Progenitor cell of endocrine pancreas (in vitro differentiated cells): ENCODE measurements at places on chromosomes 3 and 15.

GRCh38 chr3:11170052-11170770, 15.9 kb downstream of the HRH1 start:
- no peak for DNase-seq

- no peak for DNase-seq
Observed at GRCh38 chr15:38053205-38053604, 118.8 kb downstream of the TMCO5A start.

DNA sequence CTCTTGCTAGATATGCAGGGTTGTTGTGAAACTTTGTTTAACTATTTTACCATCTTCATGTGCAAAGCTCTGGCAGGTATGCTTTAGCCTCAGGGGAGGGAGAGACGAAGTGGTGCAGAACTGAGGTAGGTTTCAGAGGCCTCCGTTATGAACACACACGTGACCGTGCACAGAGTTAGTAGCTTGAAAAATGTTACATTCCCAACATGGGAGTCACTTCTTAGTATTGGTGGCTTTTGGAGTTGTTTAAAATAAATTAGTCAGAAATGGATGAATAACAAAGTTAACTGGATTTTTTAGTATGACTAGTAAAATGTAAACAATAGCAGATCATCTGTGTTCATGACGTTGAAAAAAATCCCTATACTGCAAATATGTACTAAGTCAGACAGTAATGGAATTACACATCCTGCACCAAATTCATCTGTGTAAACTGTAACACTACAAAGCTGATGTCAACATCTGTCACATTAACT, 279.6 kb downstream of the KLF13 start:
- no peak for DNase-seq

GRCh38 chr3:197001972-197002700, 27.5 kb downstream of the MELTF start:
- no peak for DNase-seq

DNA sequence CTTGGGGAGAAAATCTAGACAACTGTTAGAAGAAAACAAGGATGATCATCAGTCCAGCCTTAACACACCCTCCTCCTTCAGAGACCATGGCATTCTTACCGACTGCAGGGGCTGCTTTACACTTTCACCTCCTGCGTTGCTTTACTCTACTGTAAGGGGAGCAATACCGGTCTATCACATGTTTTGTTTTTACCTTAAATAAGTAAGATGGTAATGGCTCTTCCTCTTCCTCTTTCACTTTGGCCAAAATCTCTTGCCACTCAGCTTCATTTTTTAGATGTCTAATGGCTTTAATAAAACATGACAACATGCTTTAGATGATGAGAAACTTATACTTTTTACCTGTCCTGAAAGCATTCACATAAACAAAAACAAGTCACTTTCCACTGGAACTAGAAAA, 33.4 kb upstream of the STIMATE start:
- DNase-seq: no peak

GRCh38 chr3:8755564-8756237, 13.7 kb downstream of the OXTR start:
- no peak for DNase-seq

- DNase-seq: no peak
Observed at GRCh38 chr15:101031213-101031612, 112.1 kb downstream of the LRRK1 start.

DNA sequence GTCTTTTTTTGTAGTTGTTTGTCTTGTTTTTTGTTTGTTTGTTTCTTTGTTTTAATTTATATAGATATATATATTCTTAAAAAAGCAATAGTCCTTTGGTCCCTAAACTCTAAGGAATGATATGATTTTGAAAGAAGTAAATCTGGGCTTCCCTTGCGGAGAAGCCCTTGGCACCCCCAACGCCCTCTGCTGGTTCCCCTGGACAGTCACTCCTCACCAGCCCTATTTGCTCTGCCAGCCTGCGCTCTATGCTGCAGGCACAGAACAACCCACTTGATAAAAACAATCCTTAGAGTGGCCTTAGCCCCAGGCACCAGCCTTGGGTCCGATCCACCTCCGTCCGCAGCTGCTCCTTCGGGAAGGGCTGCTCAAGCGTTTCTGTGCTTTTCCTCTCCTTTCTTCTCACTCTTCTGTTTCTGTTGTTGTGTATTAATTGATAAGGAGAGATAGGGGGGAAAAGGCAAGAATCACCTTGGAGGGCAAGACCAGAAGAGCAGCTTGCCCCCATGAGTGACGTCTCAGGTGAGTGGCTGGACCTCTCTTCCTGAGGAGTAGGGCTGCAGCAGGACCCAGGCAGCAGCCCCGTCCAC, 13.7 kb upstream of the PARP6 start:
- no peak for DNase-seq
